Upper lobe of right lung (tissue), 1 donor: ENCODE measurements at places on chromosomes 7 and 10.
A peak's percentile ranks its signal among the peaks of the same experiment; 100 is the strongest.

GRCh38 chr10:122774231-122774630 lies 71.4 kb downstream of the CUZD1 start:
- DNase-seq, result no peak

DNA sequence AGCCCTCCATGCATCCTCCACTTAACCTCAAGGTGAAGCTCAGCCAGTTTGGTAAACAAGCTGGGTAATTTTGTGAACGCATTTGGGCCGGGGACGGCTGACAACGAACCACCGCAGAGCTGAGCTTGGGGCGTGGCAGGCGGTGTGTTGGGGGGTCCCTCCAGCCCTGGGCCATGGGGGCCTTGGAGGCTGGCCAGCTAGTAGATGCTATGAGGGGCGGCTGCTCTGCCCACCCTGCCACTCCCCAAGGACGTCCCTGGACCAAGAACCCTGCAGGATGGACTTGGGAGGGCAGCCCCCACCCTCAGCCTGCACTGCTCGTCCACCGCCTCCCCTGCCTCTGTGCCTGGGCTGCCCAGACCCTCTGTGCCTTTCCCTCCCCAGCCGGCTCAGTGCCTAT lies 12.0 kb upstream of the SCART1 start:
- peak; percentile 39 for DNase-seq

- peak; percentile 57 for DNase-seq
These were observed 10.1 kb upstream of the ADAP1 start for GRCh38 chr7:964401-965231.

- no peak for DNase-seq
These were observed 32.3 kb upstream of the LYZL1 start for GRCh38 chr10:29256586-29256985.

DNA sequence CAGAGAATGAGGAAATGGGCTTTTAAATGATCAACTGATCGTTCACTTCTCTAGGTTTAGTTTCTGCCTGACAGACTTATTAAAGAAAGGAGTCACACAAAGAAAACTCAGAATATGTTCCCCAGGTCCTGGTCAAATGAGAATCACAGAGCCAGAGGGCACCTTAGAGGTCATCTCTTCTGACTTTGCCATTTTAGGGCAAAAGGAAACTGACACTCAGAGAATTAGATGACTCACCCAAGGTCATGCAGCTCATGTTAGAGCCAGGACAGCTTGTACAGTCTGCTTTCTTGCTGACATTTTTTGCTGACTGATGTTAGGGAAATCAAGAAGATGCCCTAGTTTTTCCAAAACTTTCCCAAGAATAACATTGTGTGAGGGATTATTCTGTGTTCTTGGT lies 312.7 kb upstream of the SP8 start:
- DNase-seq, result no peak

DNA sequence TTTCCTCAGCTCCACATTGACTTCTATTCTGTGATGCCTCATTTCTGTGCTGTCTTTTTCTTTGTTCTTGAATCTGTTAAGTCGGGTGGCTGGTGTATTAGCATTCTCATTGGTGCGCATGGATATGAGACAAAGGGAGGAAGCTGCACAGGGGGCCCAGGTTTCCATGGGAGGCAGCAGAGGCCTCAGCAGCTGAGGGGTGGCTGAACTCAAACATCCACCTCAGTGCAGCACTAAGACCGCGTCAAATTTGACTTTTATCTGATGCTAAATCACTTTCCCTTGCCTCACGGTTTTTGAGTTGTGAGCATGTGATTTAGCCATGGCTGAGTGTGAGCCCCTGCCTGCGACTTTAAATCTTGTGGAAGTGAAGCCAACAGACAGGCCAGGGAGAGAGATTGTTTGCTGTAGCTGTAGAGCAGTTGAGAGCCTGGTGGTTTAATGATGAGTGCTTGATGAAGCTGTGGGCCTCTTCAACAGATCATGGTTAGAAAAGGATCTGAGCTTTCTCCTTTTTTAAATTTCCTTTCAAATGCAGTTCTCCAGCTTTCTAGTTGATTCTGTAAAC lies 193.3 kb upstream of the ZNF804B start:
- DNase-seq, result no peak

- no peak for DNase-seq
These were observed 137.9 kb upstream of the PPIF start for GRCh38 chr10:79209340-79209739.

DNA sequence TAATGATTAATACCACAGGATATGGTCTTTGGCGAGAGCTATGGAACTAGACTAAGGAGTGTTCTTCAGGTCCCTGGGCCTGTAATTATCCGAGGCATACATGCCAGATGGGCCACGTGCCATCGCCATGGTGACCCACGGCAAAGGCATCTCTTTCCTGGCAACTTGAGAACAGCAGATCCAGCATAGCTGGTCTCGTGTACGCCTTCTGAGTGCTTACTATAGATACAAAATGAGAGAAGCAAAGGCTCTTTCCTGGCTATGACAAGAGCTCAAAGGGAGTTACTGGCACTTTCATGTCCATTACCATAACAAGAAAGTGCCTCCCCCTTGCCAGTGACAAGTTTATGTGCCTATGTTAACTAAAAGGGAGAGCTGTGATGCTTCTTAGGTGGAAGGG lies 26.0 kb upstream of the GLI3 start:
- DNase-seq, result no peak

DNA sequence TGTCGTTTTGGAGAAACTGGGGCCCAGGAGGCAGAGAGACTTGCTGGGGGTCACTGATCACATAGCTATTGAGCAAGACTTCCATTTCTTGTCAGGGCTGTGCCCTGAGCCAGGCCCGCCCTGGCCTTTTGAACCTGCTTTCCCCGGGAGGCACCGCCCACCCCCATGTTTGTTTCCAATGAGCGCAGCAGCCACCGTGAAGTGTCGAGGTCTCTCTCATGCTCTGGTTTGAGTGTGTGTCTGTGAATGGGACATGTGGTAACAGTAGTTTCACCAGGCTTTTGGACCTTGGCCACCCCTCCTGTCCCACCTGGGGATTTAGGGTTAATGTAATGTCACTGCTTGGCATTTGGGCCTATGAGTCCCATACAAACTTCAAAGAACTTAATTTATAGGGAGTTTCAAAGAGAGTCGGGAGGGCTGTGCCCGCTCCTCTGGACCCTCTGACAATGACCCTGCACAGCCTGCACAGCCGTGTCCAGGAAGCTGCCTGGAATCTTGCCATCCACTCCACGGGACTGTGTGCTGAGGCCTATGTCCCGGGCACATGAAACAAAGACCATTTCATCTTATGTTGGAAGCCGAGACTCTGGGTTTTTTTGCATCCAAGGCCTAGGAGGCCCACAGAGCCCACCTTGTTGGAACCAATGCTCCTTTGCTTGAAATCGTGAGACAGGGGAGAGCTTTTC lies 6.3 kb downstream of the PRF1 start:
- no peak for DNase-seq

- no peak for DNase-seq
These were observed 319.2 kb downstream of the EXOC4 start for GRCh38 chr7:133572087-133572486.

- no peak for DNase-seq
These were observed 39.1 kb downstream of the SORBS1 start for GRCh38 chr10:95522117-95522516.

GRCh38 chr7:24831240-24831639 lies 74.0 kb upstream of the GSDME start:
- DNase-seq, result no peak

DNA sequence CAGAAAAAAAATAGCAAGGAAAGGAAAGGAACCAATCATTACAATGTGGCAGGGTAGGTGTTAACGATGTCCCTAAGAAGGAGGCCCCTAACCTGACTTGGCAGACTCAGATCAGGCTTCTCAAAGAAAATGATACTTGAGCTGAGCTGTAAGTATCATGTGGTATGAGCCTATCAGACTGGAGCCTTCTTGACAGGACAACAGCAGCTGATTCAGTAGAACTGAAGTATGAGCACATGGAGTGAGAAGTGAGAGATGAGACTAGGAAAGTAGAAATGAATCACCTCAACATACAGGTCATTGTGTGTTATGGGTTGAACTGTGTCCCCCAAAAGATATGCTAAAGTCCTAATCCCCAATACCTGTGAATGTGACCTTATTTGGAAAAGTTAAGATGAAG lies 66.3 kb downstream of the MTERF1 start:
- no peak for DNase-seq

GRCh38 chr7:99839287-99840021 lies 11.6 kb downstream of the CYP3A43 start:
- no peak for DNase-seq

GRCh38 chr7:33979807-33980355 lies 74.5 kb downstream of the BMPER start:
- DNase-seq, result no peak

DNA sequence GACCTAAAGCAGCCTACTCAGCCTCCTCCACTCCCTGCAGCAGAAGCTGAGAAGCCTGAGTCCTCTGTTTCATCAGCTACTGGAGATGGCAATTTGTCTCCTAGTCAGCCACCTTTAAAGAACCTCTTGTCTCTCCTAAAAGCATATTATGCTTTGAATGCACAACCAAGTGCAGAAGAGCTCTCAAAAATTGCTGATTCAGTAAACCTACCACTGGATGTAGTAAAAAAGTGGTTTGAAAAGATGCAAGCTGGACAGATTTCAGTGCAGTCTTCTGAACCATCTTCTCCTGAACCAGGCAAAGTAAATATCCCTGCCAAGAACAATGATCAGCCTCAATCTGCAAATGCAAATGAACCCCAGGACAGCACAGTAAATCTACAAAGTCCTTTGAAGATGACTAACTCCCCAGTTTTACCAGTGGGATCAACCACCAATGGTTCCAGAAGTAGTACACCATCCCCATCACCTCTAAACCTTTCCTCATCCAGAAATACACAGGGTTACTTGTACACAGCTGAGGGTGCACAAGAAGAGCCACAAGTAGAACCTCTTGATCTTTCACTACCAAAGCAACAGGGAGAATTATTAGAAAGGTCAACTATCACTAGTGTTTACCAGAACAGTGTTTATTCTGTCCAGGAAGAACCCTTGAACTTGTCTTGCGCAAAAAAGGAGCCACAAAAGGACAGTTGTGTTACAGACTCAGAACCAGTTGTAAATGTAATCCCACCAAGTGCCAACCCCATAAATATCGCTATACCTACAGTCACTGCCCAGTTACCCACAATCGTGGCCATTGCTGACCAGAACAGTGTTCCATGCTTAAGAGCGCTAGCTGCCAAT lies 202.2 kb downstream of the ZEB1 start:
- no peak for DNase-seq

DNA sequence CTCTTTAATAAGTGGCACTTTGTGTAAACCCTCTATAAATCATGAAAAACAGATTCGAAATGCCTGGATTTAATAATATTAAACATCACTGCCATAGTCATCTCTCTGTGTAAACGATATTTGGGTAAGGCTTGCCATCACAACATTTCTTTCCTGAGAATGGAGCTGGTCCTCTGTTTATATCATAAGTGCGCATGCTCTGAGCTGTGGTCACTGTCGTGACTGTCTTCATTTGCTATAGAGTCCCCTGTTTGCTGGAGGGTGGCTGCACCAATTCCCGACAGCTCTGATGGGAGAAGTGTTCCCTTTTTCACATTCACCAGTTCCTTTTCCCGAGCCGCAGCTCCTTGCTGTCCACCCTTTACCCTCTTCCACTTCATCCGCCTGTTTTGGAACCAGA lies 50.4 kb upstream of the AGMO start:
- DNase-seq, result no peak

DNA sequence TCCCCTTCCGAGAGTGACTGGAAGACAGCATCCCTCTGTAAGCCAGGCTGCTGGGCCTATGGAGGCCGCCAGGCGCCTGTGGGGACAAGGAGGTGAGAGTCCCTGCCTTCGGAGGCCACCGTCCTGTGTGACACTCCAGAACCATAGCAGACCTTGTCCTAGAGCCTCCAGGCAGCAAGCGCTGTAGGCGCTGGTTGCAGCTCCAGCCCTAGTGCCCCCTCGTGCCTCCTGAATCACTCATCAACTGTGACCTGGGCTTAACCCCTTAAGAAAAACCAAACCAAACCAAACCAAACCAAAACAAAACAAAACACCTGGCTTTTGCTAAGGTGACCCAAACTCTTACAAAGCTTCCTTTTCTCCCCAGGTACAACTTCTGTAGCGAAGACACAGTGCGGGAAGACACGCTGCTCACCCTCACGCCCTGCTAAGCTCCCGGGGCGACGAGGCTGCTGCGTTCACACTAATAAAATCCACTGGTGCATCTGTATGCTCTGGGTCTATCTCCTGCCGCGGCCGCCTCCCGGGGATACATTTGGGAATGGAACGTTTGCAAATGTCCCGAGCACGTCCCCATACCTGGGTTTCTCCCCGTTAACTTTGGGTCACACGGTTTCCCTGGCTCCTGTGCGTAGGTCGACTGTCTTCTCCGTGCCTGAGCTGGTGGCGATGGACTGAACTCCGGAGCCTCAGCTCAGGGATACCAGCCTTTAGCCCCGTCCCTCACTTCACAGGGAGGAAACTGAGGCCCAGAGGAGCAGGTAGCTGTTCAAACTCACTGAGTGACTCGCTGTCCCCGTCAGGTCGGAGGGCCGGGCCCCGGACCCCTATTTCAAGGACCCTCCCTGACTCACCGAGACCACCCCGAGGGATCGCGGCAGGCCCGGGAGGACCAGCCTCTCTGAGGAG lies 11.8 kb upstream of the PNLIPRP2 start:
- no peak for DNase-seq

DNA sequence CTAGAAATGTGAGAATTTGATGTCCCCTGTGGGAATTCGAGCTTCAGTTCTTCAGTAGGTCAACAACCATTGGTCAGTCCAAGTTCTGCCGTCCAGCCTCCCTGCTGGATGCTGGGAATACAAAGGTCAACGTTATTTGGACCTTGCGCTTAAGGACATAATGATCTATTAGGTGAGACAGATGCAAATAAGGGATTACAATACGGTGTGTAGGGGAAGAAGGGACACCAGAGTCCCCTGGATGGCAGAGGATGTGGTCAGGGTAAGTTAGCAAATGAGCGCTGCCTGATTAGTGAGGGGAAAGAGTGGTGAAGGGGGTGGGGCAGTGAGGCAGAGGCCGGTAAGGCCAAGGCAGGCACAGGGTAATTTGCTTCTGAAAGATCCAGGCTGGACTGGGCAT lies 16.2 kb downstream of the CCNY start:
- no peak for DNase-seq

GRCh38 chr7:139619367-139619657 lies 95.8 kb downstream of the CLEC2L start:
- DNase-seq, result no peak

DNA sequence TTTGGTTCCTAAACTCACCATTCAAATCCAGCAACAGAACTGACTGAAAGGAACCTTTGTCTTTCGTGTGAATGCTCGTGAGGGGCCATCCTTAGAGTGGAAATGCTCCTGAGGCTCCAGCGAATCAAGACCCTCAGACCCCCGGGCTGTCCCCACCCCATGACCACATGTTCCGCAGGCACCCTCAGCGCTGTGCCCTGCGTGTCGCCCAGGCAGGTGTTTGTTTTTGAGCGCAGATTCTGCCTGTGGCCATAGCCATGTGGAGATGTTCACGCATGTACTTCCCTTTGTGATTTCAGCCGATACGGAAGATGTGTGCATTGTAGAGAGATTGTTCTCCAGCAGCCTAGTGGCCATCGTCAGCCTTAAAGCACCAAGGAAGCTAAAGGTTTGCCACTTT lies 24.2 kb downstream of the WIPI2 start:
- peak; percentile 58 for DNase-seq

GRCh38 chr10:92662848-92663247 lies 26.9 kb upstream of the HHEX start:
- DNase-seq, result no peak
